ENCODE measurements at places on chromosomes 4 and X.

- H3K27ac ChIP-seq = no peak overlapping the region
- no peaks in the 10 kb centered on the region for H3K36me3 ChIP-seq
- peaks cover 24% of the 10 kb centered on the region for H3K27me3 ChIP-seq
- no peak for DNase-seq
- H3K4me1 ChIP-seq = no peaks in the 10 kb centered on the region
Observed at GRCh38 chr4:7124689-7125442, 57.0 kb upstream of the GRPEL1 start.

GRCh38 chrX:136211766-136212556 lies 39.2 kb downstream of the MAP7D3 start:
- H3K4me3 ChIP-seq = no peak overlapping the region
- H3K27me3 ChIP-seq = no peaks in the 10 kb centered on the region
- H3K27ac ChIP-seq = no peak overlapping the region
- no peak for DNase-seq

- H3K27me3 ChIP-seq = no peaks in the 10 kb centered on the region
- no peak overlapping the region for H3K4me3 ChIP-seq
- H3K27ac ChIP-seq = no peak overlapping the region
- H3K4me1 ChIP-seq = peaks cover 4% of the 10 kb centered on the region
- no peak for DNase-seq
Observed at GRCh38 chr4:181323061-181323460, 920.1 kb upstream of the TENM3 start.

DNA sequence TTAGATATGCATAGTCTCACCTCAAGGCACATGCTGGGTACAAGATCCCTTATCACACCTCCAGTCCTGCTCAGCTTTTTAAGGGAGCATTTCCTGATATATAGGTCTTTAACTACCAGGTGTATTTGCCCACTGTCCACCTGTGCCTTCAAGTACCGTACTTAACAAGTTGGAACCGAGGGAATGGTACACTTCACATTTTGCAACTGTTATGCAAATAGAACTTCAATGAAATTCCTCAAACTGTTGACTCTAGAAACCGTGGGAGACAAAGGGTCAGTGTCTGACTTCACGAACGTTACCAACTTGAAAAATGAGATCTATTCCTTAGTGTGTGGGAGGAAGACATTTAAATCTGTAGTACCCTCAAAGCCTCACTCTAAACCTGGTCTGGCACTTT lies 5.2 kb downstream of the TRIM2 start:
- H3K36me3 ChIP-seq = peaks cover 2% of the 10 kb centered on the region
- H3K27me3 ChIP-seq = peaks cover 22% of the 10 kb centered on the region
- H3K4me1 ChIP-seq = peaks cover 8% of the 10 kb centered on the region

DNA sequence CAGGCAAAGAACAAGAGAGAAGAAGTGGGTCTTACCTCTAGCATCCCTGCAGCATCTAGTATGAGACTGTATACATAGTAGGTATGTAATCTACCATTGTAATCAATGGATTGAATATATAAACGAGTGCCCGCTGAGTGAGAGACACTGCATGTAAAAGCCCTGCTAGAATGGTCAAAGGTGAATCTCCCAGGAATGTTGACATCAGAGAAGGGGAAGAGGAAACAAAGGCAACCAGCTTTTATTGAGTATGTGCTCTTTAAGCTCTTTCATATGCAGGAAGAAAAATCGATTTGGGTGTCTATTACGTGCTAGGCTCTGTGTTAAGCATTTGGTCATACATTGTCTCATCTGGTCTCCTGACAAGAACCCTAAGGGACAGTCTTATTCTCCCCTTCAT lies 91.9 kb upstream of the KLHL13 start:
- no peak overlapping the region for H3K27ac ChIP-seq
- no peak overlapping the region for H3K4me3 ChIP-seq
- H3K4me1 ChIP-seq = peaks cover 23% of the 10 kb centered on the region
- H3K27me3 ChIP-seq = no peaks in the 10 kb centered on the region

- no peaks in the 10 kb centered on the region for H3K4me1 ChIP-seq
- no peak for DNase-seq
- peaks cover 43% of the 10 kb centered on the region for H3K27me3 ChIP-seq
- no peak overlapping the region for H3K27ac ChIP-seq
- H3K4me3 ChIP-seq = no peak overlapping the region
Observed at GRCh38 chr4:6491235-6491634, 18.8 kb upstream of the PPP2R2C start.

DNA sequence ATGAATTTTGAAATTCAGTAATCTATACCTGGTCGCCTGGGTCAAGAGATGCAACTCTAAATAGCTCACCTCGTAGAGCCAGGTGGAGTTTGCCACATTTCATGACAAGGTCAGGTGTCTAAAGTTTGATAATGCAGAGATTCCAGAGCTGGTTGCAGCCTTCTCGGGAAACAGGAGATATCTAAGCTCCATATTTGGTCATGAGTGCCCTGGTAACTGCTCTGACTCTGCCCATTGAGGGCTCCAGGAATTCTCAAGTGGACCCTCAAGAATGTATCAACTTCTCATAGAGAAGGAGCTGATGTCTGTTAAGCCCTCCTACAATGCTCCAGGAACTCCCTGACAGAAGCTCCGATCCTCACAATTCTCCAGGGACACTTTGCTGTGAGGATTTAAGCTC lies 33.2 kb upstream of the TSPAN5 start:
- H3K4me1 ChIP-seq = no peaks in the 10 kb centered on the region
- DNase-seq = no peak

Data from stimulated activated naive B cell treated with anti-CD40 and anti-IgM and Interleukin-4, amounts not matched to agents 10 μg/mL and 1 μg/mL and 100 μg/mL, for 72 hours (primary cell).